ENCODE measurements at places on chromosomes 2 and 18.

GRCh38 chr2:457262-457661 is 169.4 kb upstream of the ALKAL2 start:
- DNase-seq, result no peak

- DNase-seq, result no peak
These were observed 188.2 kb downstream of the ZFP36L2 start for GRCh38 chr2:43038034-43038695.

GRCh38 chr2:173151671-173152401 is 76.2 kb downstream of the MAP3K20 start:
- DNase-seq, result no peak

DNA sequence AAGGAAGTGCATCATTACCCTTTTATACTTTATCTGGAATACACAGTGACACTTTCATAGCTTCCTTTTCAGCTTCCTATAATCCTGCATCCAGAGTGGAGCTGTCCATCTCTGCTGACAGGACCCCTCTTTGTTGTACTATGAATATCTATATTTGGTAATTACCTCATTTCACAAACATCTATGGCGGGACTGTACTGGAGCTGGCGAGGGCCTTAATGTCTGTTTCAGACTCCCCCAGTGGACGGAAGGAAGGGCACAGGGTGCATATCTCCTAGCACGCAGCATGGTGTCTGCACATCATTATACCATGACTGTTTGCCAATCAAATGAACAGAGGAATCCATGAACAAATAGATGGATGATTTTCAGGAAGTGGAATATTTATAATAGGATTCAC is 142.3 kb downstream of the SOX11 start:
- no peak for DNase-seq

DNA sequence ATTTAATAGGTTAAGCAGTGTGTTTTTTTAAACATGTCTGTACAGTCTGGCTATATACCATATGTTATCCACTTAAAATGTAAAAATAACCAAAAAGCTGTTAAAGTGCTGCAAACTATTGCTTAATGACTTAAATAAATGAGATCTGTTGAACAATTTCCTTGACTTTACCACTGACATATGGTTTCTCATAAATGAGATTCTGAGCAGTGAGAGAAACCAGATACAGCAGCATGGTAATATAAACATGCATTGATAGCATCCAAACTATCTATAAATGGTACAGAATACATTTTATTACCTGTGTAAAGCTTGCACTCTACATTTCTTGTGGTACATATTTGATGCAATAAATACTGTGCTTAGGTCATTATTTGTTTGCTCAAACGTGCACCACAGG is 36.3 kb upstream of the TTC21B start:
- no peak for DNase-seq

DNA sequence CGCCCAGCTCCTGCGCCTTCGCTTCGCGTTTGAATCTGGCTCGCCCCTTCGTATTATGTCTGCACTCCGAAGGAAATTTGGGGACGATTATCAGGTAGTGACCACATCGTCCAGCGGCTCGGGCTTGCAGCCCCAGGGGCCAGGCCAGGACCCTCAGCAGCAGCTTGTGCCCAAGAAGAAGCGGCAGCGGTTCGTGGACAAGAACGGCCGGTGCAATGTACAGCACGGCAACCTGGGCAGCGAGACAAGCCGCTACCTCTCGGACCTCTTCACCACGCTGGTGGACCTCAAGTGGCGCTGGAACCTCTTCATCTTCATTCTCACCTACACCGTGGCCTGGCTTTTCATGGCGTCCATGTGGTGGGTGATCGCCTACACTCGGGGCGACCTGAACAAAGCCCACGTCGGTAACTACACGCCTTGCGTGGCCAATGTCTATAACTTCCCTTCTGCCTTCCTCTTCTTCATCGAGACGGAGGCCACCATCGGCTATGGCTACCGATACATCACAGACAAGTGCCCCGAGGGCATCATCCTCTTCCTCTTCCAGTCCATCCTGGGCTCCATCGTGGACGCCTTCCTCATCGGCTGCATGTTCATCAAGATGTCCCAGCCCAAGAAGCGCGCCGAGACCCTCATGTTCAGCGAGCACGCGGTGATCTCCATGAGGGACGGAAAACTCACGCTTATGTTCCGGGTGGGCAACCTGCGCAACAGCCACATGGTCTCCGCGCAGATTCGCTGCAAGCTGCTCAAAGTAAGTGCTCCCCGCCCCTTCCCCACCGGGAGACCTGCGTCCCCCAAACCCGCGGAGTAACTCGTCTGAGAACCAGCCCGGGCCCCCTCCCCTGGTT is 453 bp downstream of the KCNJ3 start:
- no peak for DNase-seq

DNA sequence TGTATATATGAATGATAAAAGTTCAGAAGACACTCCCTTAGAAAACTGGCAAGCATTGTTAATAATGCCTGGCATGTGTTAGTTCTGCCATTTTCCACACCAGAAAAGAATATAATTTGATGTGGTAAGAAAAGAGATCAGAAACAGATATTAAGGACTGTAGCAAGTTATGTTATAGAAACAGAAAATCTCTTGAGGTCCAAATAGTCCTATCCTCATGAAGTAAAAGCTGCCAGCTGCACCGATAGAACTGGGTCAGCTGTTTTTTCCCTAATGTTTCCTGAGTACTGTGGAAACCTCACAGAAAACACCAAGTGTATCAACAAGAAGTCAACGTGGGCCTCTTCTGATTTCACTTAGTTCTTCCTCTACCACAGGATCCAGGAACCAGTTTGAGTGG is 56.9 kb upstream of the SDC1 start:
- no peak for DNase-seq

DNA sequence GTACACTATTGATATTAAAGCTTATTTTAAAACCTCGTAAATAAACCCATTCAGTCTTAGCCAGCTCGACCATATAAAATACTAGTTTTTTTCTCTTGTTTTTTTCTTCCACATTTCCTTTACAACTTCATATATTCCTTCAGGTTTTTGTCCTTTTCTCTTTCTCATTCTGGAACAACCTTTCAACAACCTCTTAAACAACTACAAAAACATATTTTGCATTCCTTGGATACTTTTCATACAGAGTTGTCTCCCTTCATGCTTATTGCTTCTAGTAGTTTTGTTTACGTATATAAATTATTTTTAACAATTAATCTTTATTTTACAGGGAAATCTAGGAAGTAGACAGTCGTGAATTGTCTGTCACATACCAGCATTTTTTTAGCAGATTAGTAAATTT is 41.2 kb downstream of the COMMD1 start:
- DNase-seq, result no peak

- DNase-seq, result no peak
These were observed 659.3 kb downstream of the ERBB4 start for GRCh38 chr2:211879323-211879722.

GRCh38 chr18:46332286-46332801 is 228.2 kb downstream of the HAUS1 start:
- no peak for DNase-seq

DNA sequence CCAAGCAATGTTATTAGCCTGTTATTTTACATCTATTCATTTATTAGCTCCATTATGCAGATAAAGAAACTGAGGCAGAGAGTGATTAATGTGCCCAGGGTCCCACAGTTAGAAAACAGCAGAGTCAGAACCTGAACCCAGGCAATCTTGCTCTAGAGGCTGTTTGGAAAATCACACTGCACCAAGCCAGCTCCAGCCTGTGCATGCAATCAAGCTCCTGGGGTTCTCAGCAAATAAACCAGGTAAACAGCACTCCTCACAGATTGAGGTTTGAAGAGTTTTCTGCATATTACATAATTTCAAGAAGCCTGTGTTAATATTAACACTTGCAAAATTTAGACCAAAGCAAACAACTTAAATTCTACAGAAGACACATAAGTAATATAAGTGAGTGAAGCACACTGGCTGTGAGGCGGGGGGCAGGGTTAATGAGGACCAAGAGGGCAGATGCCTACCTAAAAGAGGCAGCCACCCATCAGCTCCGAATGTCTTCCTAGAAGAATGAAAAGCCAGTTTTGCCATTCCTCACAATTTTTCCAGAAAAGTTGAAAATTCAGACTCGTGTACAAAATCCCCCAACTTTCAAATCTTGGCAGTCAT is 35.4 kb downstream of the CACNB4 start:
- DNase-seq, result no peak

DNA sequence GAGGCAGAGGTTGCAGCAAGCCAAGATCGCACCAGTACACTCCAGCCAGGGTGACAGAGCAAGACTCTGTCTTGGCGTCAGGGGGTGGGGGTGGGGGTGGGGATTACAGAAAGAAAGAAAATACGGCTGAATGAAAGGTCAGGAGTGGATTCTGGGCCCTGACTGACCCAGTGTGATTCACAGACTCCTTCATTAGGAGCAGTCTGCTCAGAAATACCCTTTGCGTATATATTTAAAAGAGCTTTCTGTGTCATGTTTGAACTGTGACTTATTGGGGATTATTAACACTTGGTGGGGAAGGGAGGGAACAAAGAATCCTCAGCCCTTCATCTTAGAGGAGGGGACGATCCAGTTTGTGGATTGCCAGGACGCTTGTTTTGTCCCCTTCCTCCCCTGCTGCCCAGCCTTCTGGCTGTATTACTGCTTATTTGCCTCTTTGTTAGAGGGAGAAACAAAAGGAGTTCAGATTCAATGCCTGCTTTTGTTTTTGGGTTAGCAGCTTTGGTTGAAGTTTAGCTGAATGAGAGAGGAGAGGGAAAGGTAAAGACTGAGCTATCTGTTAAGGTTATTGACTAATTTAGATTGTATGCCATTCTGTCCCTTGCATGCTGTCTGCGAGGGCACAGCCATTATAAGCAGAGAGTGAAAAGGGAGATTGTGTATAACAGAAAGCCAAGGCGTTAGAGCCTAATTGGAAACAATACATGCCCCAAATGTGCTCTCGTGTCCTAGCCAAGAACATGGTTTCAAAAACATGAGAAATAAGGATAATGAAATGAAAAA is 118.3 kb downstream of the FMNL2 start:
- no peak for DNase-seq

GRCh38 chr2:5908071-5908470 is 215.9 kb downstream of the SOX11 start:
- no peak for DNase-seq

- no peak for DNase-seq
These were observed 77.5 kb upstream of the TCF4 start for GRCh38 chr18:55665506-55665905.

All from left renal pelvis (tissue), 4 donors.